Activated CD8-positive, alpha-beta T cell treated with anti-CD3 and anti-CD28 coated beads for 36 hours (primary cell): ENCODE measurements at places on chromosomes 5 and 9. TPM values are rescaled to one million over a fixed set of nuclear protein-coding genes. Genes with fewer than 3 reads are reported as not detected.

PAPPA gene
- not detected for total RNA-seq

ALDOB gene
- not detected for total RNA-seq

NSA2 gene
- 129 TPM for total RNA-seq

LCN15 gene
- total RNA-seq = not detected

ADAMTS16 gene
- not detected for total RNA-seq

MATR3 gene
- total RNA-seq = 209 TPM

MAP1B gene
- total RNA-seq = 0.09 TPM

TOR1A gene
- 31.9 TPM for total RNA-seq

TLE1 gene
- 0.20 TPM for total RNA-seq

POU5F2 gene
- total RNA-seq = 0.45 TPM

SH3PXD2B gene
- total RNA-seq = 0.47 TPM

CDC20B gene
- not detected for total RNA-seq

CDH18 gene
- total RNA-seq = not detected

ARL15 gene
- 5.7 TPM for total RNA-seq

CORO2A gene
- total RNA-seq = 12.2 TPM

CCDC152 gene
- total RNA-seq = 10.1 TPM

EPB41L4A gene
- total RNA-seq = not detected

TAL2 gene
- not detected for total RNA-seq

PLEKHG4B gene
- total RNA-seq = not detected

IRX2 gene
- not detected for total RNA-seq

PCDHA12 gene
- not detected for total RNA-seq

DBH gene
- total RNA-seq = not detected

TBC1D9B gene
- 94.6 TPM for total RNA-seq

TBCA gene
- 196 TPM for total RNA-seq

LTC4S gene
- total RNA-seq = 1.3 TPM

INSL4 gene
- not detected for total RNA-seq

ADAMTS13 gene
- 2.9 TPM for total RNA-seq
